ENCODE measurements at places on chromosomes 7 and 10. TPM values are rescaled to one million over a fixed set of nuclear protein-coding genes. Genes with fewer than 3 reads are reported as not detected.

CUZD1 gene
- 0.54 TPM for total RNA-seq

FAM241B gene
- 7.6 TPM for total RNA-seq

ZPBP gene
- total RNA-seq: 0.22 TPM

PGAM2 gene
- total RNA-seq: 2.1 TPM

HK1 gene
- 84.9 TPM for total RNA-seq

ZNF727 gene
- total RNA-seq: 5.3 TPM

STEAP2 gene
- total RNA-seq: 15.8 TPM

MYL10 gene
- not detected for total RNA-seq

SDK1 gene
- 38.3 TPM for total RNA-seq

ZNF425 gene
- total RNA-seq: 2.5 TPM

KCND2 gene
- total RNA-seq: 0.19 TPM

CASP2 gene
- 36.2 TPM for total RNA-seq

HOXA13 gene
- 0.44 TPM for total RNA-seq

FXYD4 gene
- 109 TPM for total RNA-seq

SAMD8 gene
- total RNA-seq: 20.5 TPM

FAM180A gene
- 1.7 TPM for total RNA-seq

PSMA2 gene
- 60.5 TPM for total RNA-seq

PIK3AP1 gene
- 28.4 TPM for total RNA-seq

PILRB gene
- 76.4 TPM for total RNA-seq

SPACDR gene
- 0.54 TPM for total RNA-seq

TAS2R4 gene
- total RNA-seq: 2.5 TPM

NODAL gene
- not detected for total RNA-seq

HTR7 gene
- 0.38 TPM for total RNA-seq

SAMD9 gene
- total RNA-seq: 11.0 TPM

ELFN1 gene
- total RNA-seq: 3.8 TPM

HYAL4 gene
- total RNA-seq: not detected

CPA4 gene
- 1.1 TPM for total RNA-seq

CHAT gene
- total RNA-seq: not detected

IDI1 gene
- 27.5 TPM for total RNA-seq

DNAJB12 gene
- total RNA-seq: 37.7 TPM

TAX1BP1 gene
- 113 TPM for total RNA-seq

GALNT17 gene
- total RNA-seq: 2.4 TPM

ZNF746 gene
- 17.3 TPM for total RNA-seq

ABCA13 gene
- 6.0 TPM for total RNA-seq

LFNG gene
- 18.4 TPM for total RNA-seq

RHEB gene
- total RNA-seq: 92.7 TPM

All from kidney (tissue), 22 donors.